Activated T-cell treated with anti-CD3 and anti-CD28 coated beads, Interleukin-2, amount 50 U/mL, for 48 hours (primary cell): ENCODE measurements at places on chromosomes 1 and 21.
A peak's percentile ranks its signal among the peaks of the same experiment; 100 is the strongest.

DNA sequence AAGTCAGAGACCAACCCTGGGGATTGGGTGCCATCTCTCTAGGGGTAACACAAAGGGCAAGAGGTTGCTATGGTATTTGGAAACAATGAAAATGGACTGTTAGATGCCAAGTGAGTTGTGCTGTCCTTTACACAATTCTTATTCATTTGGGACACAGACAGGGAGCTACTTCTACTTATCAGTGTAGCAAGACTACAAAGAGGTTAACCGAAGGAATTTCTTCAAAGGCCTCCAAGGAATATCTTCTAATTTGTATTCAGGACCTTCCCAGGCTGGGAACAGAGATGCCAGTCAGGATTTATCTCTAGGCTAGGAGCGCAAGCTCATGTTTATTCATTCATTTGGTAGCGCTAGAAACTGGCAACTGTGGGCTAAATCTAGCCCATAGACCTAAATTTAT lies 2.6 kb downstream of the NAXE start:
- DNase-seq: no peak

- DNase-seq: no peak
These were observed 15.8 kb upstream of the RNF223 start for GRCh38 chr1:1089731-1090423.

DNA sequence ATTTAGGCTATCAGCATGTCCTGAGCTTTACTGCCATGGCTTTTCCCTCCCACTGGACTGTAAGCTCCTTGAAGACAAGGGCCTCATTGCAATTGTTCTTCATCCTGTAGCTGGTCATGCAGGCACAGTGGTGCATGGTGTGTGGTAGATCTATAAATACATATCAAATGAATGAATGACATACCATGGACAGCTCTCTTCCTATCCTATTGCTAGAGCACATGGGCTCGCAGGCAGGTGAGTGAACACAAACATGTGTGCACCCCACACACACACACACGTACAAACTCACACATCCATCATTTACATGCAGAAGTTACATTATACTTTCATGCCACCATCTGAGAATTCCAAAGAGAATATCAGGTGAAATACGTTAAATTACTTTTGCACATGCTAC lies 172.9 kb upstream of the RUNX1 start:
- DNase-seq: no peak

DNA sequence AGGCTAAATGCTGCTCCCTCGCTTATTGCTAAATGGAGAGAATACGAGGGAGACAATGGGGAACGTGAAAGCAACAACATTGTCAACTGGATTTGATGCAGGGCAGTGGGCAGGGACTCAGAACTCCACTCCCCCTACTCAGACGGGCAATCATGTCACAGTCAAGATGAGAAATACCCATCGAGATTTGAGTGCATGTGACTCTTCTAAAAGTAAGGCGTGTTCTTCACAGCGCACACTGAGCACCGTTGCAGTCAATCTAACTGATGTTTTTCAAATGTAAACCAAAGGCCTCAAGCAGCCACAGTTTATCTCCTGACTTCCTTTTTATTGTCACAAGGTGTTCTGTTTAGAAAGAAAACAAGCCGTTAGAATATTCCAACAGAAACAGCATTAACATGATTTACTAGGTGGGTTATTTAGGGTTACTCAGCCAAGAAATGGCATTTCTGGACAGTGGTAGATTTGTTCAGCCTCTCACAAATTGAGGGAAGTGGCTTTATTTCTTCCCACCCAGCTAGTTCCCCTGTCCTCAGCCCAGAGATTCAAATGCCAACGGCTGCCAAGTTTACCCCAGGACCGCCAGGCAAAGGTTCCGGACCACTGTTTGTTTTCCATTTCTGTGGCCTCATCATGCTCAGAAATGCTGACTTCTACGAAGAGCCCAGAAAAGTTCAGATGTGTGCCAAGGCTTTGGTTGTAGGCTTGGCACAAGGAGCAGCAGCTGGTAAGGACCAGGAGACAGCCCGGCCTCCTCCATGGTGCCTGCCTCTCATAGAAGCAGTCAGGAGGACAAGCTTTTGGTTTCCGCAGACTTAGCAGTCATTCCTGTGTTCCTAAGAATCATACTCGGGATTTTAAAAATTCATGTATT lies 171.4 kb downstream of the KIF26B start:
- DNase-seq: no peak

DNA sequence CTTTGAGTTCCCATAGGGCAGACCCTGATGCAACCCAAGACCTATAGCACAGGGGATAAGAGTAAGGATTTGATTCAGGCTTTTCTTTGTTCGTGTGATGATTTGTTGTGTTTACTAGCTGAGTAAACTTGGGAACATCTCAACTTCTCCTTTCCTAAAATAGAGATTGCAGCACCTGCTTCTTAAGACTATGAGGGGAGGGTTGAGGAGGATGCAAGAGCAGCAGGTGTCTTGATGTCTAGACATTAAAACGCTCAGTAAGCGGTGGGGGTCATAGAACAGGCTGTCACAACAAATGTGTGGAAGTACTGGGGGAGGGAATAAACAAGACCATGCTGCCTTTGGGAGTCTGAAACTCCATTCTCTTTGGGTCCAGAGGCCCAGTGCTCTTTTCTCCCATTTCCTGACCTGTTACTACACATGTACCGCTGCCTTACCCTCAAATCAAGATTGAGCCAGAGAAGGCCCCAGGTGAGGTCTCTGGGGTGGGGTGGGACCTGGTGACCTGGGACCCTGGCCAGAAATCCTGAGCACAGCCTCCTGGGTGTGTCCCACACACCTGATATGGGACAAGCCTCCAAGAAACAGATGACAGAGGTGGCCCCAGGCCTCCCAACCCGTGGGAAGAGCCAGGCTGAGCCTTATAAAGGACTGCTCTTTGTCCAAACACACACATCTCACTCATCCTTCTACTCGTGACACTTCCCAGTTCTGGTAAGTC lies at the start of gene S100A7A:
S100A7A (plus strand) TSS at position 671 of the 721 bp plus-strand sequence. CDS start 1,563 bp downstream, outside the sequence.
- no peak for DNase-seq

- DNase-seq: peak; percentile 73
These were observed 23.6 kb downstream of the ATP2B4 start for GRCh38 chr1:203649999-203650836.

GRCh38 chr1:185936641-185937040 lies 202.4 kb downstream of the HMCN1 start:
- no peak for DNase-seq

DNA sequence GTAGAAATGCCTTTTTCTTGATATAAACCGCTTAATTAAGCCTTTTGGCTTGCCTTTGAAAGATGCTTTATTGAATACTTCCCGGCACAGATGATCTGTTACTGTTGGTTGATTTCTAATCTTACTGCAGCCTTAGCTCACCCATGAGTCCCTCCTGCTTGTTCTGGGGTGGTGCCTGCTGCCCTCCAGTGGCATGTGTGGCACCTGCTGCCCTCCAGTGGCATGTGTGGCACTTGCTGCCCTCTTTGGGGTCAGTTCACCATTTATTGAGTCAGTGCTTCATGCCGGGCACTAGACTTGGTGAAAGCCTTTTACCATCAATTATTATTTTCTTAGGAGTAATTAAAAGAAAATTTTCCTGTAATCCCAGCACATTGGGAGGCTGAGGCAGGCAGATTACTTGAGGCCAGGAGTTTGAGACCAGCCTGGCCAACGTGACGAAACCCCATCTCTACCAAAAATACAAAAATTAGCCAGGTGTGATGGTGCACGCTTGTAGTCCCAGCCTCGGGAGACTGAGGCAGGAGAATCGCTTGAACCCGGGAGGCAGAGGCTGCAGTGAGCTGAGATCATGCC lies 54.3 kb downstream of the ADARB1 start:
- DNase-seq: peak; percentile 83

DNA sequence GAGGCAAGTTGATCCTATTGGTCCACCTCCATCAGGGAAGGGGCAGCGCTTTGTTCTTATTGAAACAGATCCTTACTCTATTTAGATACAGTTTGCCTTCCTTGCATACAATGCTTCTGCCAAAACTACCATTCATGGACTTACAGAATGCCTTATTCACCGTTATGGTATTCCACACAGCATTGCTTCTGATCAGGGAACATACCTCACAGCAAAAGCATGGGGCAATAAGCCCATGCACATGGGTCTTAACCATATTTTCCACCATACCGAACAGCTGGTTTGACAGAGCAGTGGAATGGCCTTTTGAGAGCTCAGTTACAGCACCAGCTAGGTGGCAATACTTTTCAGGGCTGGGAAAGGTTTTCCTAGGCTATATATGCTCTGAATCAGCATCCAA lies 544.8 kb upstream of the ADGRL4 start:
- no peak for DNase-seq

DNA sequence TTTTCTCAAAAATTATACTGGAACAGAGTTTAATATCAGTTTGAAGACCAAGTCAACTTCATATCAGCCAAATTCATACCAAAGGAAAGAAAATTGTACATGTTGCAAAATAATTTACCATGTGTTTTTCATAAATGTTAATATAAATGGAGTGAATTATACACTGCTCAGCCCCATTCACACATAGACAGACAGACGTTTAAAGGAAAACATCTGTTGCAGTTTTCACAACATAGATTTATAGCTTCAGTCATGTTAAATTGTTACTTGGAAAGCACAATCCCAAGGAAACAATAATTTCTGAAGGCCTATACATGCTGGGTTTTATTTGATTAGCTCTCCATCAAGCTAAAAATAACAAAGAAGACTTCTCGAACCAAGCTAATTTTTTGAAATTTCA lies 27.8 kb upstream of the HYI start:
- DNase-seq: no peak

GRCh38 chr21:33948951-33949444 lies 33.4 kb upstream of the ATP5PO start:
- no peak for DNase-seq

- no peak for DNase-seq
These were observed 430 bp downstream of the FAM167B start for GRCh38 chr1:32247452-32247851.

DNA sequence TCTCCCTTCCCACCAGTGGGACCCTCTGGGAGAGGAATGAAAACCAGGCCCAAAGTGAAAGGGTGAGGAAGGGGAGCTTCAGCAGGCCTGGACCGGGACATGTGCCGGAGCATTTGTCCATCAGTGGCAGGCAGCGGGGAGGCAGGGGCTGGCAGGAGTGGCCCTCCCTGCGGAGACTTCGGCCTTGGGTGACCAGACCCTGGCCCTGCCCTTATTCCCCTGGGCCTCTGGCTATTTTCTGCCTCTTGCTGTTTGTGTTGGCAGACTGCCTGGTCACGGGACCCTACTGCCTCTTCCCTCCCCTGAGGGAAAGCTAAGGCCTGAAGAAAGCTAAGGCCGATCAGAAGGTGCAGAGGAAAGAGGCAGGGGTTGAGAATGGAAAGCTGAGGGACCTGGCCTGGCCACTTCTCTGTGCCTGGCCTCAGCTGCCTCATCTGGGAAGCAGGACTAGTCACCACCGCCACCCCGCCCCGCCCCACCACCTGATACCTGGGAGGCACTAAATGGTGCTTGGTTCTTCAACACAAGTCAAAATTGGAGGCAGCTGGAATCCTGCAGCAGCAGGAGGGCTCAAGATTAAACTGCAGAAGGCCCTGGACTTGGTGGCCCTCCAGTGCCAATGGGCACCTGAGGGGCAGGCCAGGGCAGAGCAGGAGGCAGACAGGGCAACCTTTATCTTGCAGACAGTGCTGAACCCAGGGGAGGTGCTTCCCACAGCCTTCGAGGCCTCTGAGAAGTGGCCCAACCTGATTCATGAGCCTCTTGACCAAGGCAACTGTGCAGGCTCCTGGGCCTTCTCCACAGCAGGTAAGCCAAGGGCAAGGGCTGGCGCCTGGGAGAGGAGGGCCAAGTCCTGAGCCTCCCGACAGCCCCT lies 7.9 kb downstream of the TINAGL1 start:
- DNase-seq: no peak

- no peak for DNase-seq
These were observed 57.5 kb downstream of the KIAA0319L start for GRCh38 chr1:35499652-35500176.

DNA sequence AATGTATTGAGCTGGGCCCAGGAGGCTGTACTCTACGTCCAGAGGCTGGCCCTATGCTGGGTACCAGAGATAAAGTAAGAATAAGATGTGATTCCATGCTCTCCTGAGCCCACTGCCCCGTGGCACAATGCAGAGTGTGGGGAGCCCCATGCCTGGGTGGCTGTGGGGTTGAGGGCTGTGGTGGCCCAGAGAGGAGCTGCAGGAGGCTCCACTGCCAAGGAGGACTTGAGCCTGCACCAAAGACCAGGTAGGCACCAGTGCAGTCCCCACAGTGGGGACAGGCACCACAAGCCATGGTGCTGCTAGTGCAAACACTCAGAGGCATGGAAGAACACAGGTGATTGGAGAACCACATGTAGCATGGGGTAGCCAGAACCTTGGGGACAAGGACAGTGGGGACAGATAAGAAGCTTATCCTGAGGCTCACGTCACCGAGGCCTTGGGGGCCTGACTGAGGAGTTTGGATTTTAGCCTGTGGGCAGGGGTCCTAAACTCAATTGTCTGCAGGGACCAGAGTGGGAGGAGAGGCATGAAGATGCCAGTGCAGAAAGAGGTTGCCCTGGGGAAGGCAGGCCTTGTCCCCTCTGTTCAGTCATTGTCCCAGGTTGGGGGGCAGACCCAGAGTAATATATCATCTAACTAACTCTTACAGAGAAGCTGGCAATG lies 21.9 kb upstream of the EPS8L3 start:
- DNase-seq: no peak

- DNase-seq: no peak
These were observed 425.8 kb upstream of the CAMK1G start for GRCh38 chr1:209157546-209158249.

- DNase-seq: peak; percentile 80
These were observed 562 bp downstream of the MAP7D1 start for GRCh38 chr1:36156329-36157114.

- peak; percentile 64 for DNase-seq
These were observed at the start of gene COL18A1 for GRCh38 chr21:45404730-45405270. Gene COL18A1 (plus strand): TSS chr21:45405165. CDS start chr21:45405231, 66 bp downstream.

DNA sequence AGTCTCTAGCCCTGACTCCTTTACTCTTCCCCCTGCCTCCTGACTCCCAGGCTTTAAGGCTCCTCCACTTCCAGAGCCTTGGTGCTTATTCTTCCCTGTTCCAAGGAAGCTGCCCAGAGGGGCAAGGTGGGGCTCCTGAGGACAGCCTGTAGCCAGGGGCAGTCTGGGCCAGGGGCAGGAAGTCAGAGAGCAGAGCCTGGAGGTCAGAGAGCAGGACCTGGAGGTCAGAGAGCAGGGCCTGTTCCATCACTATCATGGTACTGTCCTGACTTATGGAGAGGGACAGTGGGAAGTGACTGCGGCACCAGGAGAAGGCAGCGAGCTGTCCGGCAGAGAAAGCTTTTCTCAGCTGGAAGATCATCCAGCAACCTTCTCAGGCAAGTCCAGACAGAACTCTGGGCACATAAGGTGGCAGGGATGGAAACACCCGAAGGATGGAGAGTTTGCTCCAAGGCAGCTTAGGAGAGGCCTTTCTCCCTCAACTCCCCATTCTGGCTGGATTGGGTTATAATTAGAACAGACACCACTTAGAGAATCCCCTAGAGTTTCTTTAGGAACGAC lies 25.0 kb downstream of the PLXNA2 start:
- DNase-seq: no peak

- no peak for DNase-seq
These were observed 292.9 kb downstream of the LTN1 start for GRCh38 chr21:28699596-28700259.

DNA sequence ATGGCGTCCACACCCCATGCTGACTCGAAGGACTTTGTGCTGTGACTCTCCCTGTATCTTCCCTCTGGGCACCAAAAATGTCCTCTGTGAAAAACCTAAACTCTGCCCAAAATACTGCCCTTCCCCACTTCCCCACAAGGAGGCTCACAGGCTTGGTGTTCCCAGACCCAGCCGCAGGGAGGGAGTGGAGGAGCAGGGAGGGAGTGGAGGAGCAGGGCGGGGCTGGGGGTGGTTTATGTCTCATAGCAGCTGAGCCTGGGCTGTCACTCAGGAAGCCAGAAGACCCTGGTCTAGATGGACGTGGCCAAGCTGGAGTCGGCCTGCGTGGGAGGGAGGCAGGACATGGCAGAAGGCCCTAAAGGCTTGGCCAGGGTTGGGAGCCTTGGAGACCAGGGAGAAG lies 461.7 kb downstream of the PTPRU start:
- DNase-seq: no peak
